ENCODE measurements at places on chromosomes 16 and 17. TPM values are rescaled to one million over a fixed set of nuclear protein-coding genes. Genes with fewer than 3 reads are reported as not detected.

GRCh38 chr17:76000016-76000754, 470 bp upstream of the CDK3 start:
- DNase-seq, result no peak

GRCh38 chr16:25699069-25699468, 7.3 kb downstream of the HS3ST4 start:
- DNase-seq, result no peak

DNA sequence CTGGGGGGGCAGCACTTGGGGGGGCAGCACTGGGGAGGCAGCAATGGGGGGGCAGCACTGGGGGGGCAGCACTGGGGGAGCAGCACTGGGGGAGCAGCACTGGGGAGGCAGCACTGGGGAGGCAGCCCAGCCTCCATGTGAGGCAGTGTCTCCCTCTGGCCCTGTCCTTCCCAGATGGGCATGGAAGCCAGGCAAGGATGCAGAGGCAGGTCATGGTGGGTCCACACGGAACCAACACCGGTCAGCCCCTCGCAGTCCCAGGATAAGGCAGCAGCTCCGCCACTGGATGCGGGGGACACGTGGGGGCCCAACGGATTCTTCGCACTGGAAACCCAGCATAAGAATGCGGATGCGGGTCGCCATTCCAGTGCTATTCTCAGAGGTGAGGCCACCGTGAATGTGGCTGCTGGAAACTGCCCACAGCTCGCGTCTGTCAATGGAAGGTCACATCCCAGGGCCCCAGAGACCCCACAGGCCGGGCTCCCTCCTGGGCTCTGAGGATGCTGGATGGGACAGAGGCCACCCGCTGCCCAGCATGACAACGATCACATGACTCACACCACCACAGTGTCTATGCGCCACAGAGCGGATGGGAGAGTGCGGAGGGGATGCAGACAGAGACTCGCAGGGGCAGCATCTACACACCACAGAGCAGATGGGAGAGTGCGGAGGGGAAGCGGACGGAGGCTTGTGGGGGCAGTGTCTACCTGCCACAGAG, 59.0 kb downstream of the LMF1 start:
- no peak for DNase-seq

- no peak for DNase-seq
These were observed 190.0 kb downstream of the RAB11FIP4 start for GRCh38 chr17:31581491-31581890.

- no peak for DNase-seq
These were observed 75.2 kb downstream of the KANSL1 start for GRCh38 chr17:46117850-46118696.

The KRT26 gene
- not detected for total RNA-seq

The TBC1D3 gene
- not detected for total RNA-seq
